Smooth muscle cell of bladder (primary cell): ENCODE measurements at places on chromosomes 4 and X. TPM values are rescaled to one million over a fixed set of nuclear protein-coding genes. Genes with fewer than 3 reads are reported as not detected.

The GPM6B gene
- total RNA-seq: 0.28 and 0.65 TPM in 2 replicates

The DCHS2 gene
- total RNA-seq: under 0.01 TPM in 2 replicates

The ARHGAP4 gene
- 1.1 and 1.3 TPM in 2 replicates for total RNA-seq

The MAGEA8 gene
- not detected in 2 replicates for total RNA-seq

The FOXP3 gene
- not detected in 2 replicates for total RNA-seq
